Stimulated activated CD4-positive, alpha-beta T cell treated with anti-CD3 and anti-CD28 coated beads, Interleukin-2, amount 100 ng/mL, for 4 hours (primary cell): ENCODE measurements at places on chromosomes 11 and 22.

GRCh38 chr11:124753205-124753604 lies 1.1 kb upstream of the VSIG2 start:
- no peak for DNase-seq

DNA sequence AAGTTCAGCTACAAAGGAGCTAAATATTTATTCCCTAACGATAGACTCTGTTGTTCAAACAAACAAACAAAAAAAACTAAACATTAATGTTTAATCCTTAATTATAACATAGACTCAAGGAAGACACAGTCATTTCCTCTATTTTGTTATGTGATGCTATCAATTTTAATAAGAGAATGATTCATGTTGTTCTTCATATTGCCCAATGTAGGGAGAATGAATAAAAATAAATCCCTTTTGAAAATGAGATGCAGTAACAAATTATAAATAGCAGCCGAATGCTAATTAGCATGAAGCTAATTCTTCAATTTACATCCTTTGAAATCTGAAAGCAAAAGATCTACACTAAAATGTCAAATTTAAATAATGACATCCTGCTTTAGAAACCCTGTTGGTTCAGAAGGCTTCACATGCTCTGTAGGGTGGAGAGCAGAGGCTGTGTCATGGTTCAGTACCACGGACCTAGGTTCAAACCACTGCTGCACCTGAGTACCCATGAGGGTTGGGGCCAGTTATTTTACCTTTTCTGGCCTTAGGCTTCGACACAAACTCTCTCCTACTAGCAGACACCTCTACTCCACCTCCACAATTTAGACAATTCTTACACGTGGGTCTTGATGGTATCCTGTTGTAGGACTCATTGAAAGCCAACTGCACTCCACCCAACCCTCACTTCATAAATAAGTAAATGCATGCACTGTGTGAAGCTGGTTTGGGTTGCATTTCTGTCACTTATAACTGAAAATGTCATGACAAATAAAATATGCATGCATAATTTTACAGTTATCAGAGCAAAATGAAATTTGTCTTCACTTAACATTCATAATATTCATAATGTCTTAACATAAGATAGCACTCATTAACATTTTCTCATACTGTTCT lies 89.0 kb downstream of the RRAS2 start:
- DNase-seq: no peak

- no peak for DNase-seq
These were observed 14.1 kb upstream of the IL2RB start for GRCh38 chr22:37163575-37164504.

GRCh38 chr11:32262367-32262766 lies 171.5 kb downstream of the RCN1 start:
- DNase-seq: no peak

DNA sequence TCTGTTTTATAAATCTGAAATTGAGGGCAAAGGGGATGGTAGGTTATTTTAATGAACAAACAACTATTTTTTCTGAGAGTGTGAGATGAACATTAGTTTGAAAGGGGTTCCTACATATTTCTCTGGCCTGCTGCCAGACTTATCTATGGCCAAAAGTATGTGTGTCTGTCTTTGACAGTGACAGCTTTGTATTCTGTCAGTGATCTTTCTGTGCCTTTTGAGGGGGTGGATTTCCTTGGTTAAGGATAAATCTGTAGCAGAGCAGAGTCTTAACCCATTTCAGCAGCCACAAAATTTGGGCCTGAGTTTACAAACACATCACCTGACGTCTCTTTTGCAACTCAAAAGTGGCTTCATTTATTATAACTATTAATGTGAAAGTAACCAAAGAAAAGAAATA lies 30.9 kb downstream of the ZFTA start:
- no peak for DNase-seq

GRCh38 chr11:61297746-61298145 lies 2.6 kb upstream of the VWCE start:
- DNase-seq: no peak

DNA sequence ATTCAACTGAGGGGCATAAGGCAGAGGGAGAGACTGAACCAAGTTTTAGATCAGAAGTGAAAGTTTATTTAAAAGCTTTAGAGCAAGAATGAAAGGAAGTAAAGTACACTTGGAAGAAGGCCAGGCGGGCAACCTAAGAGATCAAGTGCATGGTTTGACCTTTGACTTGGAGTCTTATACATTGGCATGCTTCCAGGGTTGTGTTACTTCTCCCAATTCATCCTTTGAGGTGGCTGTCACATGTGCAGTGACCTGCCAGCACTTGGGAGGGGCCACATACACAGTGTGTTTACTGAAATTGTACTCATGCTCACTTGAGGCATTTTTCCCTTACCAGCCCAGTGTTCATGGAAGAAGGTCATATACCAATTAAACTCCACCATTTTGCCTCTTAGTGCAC lies 30.4 kb downstream of the CYP2R1 start:
- no peak for DNase-seq

- DNase-seq: no peak
These were observed 8.8 kb upstream of the LGALS2 start for GRCh38 chr22:37588546-37589215.

- peak; percentile 58 for DNase-seq
These were observed 913 bp downstream of the ZNHIT2 start for GRCh38 chr11:65116370-65117205.

DNA sequence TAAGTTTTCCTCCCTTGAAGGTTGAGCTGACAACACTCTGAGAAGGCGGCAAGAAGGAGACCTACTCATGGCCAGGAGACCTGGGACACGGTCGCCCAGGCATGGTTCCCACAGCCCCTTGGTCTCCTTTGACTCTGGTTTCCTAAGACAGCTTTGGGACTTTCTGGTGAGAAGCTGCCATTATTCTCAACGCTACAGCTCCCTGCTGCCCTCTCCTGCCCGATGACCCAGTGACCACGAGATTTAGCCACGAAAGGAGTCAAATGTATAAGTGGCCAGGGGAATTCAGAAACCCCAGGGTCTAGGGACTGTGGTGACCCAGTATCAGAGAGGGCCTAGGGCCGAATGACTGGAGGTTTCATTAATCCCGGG lies 699 bp upstream of the SDF2L1 start:
- no peak for DNase-seq

DNA sequence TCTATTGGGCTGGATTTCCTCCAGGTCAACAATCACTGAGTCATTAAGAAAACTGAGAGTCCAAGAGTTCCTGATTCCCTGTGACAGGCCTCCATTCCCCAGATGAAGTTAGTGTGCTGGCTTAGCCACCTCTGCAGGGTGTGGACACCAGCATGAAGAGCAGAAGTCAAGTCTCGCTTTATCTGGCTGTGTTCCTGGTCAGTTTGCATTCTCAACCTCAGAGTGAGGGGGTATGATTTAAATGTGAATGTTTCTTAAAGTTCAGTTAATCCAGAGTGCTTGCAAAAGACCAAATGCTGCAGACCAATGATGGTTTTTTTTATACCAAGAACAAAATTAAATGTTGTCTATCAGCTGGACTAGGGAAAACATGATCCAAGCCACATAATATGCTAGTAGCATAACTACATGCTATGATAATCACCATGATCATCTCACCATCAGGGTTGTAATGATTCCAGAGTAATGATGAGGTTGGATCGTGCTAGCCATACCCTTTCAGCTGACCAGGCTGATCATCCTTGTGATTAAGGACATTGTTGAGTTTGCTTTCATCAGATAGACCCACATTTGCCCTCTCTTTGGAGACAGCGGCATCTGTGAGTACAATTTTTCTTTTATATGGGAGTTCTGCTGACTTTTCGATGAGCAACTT lies 145.8 kb upstream of the ARHGAP20 start:
- no peak for DNase-seq
